Stimulated activated CD8-positive, alpha-beta memory T cell treated with anti-CD3 and anti-CD28 coated beads, Interleukin-12 subunit alpha, Interleukin-12 subunit beta, amount 100 ng/mL, for 4 hours (primary cell): ENCODE measurements at places on chromosomes 4 and X.

DNA sequence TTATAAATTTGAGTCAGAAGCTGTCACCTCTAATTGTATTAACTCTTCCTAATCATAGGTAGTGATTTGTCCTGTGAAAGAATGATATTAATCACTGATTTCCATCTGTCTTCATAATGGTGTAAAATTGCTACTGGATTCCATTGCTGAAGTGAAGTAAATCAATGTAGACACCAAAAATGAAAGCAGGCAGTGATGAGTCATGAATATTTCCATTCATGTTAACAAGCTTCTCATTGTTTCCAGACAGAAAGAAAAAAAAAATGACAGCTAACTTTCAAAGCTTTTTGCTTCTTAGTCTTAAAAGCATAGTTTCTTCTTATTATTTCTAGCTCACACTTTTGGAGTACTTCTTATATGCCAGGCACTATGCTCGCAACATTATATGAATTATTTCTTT is 21.5 kb downstream of the FAM114A1 start:
- DNase-seq = no peak

DNA sequence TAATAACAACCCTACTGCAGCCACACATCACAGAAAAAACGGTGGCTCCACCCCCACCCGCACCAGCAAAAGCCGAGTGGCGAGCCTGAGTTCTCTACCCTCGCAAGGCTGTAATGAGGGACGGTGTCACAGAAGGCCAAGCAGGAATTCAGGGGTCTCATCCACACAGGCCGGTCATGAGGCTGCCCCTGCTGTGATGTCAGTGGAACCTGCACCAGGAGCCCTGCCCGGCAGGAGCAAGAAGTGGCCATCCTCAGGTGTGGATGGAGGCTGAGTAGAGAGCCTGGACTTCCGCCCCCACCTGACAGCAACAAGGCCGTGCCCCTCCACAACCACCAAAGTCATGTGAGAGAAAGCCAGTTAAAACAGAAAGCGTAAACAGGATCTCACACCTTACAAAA is 20.6 kb downstream of the LYAR start:
- DNase-seq = no peak

DNA sequence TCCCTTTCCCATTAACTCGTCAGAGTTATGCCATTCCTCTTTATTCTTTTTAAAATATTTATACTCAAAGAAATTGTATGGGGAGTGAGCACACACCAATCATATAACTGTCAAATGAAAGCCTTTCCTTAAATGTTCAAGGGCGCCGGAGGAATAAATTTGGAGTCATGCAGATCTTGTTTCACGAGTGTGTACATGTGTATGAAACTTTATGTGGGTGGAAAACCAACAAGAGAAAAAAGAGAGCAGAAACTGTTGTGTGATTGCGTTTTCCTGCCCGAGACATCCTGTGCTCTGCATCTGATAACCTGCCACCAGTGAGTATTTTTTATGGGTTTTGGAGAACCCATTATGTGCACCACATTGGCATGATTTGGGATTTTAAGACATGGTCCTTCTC is 88.3 kb downstream of the FHDC1 start:
- DNase-seq = no peak

DNA sequence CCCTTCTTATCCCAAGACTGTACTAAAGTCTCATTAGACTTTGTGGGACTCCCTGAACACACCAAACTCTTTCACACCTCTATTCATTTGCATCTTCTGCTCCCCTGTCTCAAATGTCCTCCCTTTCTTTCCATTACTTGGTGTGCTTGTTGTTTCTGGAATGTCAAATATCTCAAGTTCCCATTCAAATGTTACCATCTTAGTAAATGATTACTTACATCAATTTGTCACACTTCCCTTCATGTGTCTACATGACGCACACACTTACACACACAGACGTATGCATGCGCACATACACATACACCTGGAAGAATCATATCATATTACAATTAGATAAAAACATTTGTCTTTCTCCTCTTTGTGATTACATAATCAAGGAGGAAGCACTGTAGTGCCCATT is 210.8 kb upstream of the TEX13C start:
- DNase-seq = no peak

- DNase-seq = no peak
Observed at GRCh38 chr4:95198961-95199360, 349.8 kb downstream of the UNC5C start.

- no peak for DNase-seq
Observed at GRCh38 chr4:7813674-7814073, 126.0 kb downstream of the AFAP1 start.

DNA sequence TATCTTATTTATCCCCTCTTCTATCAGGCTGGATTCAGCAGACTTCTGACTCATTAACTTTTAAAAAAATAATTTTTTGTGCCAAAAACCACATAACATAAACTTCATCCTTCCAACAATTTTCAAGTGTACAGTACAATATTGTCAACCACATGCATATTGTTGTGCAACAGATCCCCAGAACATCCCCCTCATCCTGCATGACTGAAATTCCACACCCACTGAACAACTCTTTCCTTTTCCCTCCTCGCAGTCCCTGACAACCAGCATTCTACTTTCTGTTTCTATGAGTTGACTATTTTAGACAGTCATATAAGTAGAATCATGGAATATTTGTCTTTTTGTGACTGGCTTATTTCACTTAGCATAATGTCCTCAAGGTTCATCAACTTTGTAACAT is 2.2 kb upstream of the MID2 start:
- no peak for DNase-seq

DNA sequence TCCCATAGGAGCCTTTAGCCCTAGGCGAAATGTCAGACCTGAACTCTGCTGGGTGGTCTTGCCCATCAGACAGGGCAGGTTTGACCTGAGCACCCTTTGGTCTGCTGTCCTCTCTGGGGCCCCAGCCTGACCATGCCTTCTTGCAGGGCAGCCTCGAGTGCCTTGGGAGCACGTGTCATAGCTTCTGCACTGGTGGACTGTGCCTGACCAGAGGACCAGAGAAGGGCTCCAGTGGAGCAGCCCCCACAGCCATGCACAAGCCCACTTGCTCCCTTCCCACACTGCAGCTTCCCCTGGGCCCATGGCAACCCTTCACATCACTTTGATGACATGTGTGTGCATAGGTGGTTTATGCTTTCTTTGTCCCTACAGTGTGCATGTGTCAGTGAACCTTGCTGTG is 394.0 kb downstream of the TEX13C start:
- DNase-seq = no peak

DNA sequence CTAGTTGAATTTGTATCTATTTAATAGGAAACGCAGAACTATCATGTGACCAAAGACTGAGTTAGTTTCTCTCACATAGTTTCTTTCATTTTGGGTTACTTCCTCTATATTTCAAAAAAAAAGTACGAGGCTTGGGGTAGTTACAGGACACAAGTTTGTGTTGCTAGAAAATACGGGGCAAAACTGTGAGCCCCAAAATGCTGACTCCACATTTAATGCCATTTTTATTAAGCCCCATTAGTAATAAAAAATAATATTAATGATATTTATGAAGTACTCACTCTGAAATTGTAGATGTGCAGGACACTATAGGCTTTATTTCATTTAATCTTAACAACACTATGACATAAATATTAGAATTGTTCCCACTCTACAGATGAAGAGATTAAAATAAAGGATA is 268.6 kb downstream of the DTHD1 start:
- no peak for DNase-seq

- DNase-seq = no peak
Observed at GRCh38 chrX:136209016-136209738, 42.0 kb downstream of the MAP7D3 start.

GRCh38 chrX:7143941-7144525 is 3.5 kb upstream of the STS start:
- no peak for DNase-seq

DNA sequence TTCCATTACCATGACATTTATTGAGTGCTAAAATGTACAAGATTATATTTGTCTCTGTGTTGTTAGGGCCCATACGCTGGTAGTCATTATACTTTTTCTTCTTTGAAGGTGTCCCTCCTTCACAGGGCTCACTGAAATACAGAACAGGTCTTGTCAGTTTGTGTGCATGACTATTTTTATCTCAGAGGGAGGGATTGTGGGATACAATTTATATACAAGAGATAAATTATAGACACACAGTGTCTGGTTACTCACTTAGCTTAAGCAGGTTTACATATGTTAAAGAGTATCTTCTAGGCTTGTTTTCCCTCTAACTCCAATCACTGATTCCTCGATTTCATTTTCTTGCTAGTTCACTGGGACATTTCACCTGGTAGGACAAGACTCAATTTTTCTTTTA is 143.3 kb upstream of the GUCY1A1 start:
- no peak for DNase-seq

- no peak for DNase-seq
Observed at GRCh38 chrX:150161193-150161592, 201.9 kb upstream of the MAMLD1 start.

DNA sequence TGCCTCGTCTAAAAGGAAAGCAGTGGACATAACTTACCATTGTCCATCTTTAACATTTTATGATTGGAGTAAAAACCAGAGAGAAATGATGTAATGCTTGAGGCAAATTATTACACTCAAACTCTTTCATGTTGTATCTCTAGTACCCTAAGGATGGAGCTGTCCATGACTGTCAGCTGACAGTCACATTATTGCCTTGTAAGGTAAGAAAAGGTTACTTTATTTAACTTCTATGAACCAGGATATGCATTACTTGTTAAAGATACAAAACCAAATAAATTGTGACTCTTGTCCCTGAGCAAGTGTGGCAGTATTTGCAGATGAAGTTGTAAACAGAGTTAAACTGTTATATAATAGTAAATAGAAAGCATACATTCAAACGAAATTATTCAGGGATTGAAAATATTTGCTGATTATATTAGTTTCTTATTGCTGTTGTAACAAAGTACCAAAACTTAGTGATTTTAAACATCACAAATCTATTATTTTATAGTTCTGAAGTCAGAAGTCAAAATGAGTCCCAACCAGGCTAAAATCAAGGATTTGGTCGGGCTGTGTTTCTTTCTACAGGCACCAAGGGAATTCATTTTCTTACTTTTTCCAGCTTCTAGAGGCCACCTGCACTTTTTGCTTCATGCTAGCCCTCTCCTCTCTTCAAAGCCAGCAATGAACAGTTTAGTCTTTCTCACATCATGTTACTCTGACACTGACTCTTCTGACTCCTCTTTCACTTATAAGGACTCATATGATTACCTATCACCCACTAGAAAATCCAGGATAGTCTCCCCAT is 113.8 kb downstream of the CEP44 start:
- DNase-seq = no peak

DNA sequence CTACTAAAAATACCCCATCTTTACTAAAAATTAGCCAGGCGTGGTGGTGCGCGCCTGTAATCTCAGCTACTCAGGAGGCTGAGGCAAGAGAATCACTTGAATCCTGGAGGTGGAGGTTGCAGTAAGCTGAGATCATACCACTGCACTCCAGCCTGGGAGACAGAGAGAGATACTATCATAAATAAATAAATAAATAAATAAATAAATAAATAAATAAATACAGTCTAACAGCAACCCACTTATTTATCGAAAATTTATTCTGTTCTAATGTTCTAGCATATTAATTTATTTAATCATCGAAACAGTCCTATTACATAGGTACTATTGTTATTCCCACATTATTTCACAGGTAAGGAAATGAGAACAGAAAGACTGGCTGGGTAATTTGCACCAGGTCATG is 18.2 kb upstream of the TXK start:
- no peak for DNase-seq

- no peak for DNase-seq
Observed at GRCh38 chr4:6594826-6595355, 19.9 kb downstream of the MAN2B2 start.

- no peak for DNase-seq
Observed at GRCh38 chr4:118981839-118982381, 93.3 kb downstream of the SYNPO2 start.

DNA sequence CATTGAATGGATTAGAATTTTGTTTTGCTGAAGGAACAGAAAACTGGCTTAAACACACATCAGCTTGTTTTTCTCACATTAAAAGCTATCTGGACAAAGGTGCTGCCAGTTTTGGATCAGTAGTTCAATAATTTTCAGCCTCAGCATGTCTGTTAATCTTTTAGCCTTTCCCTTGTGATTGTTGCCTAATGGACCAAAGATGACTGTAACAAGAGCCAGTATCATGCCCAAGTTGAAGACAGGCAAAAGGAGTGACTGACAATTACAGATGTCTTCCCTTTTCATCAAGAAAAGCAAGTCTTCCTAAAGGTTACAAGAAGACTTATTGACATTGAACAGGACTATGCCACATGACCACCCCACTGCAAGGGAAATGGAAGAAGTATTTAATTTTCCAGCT is 419.7 kb downstream of the MAPK10 start:
- no peak for DNase-seq

- no peak for DNase-seq
Observed at GRCh38 chrX:15594371-15594770, 6.4 kb downstream of the ACE2 start.

- DNase-seq = no peak
Observed at GRCh38 chrX:72396117-72396516, 90.4 kb upstream of the CITED1 start.

DNA sequence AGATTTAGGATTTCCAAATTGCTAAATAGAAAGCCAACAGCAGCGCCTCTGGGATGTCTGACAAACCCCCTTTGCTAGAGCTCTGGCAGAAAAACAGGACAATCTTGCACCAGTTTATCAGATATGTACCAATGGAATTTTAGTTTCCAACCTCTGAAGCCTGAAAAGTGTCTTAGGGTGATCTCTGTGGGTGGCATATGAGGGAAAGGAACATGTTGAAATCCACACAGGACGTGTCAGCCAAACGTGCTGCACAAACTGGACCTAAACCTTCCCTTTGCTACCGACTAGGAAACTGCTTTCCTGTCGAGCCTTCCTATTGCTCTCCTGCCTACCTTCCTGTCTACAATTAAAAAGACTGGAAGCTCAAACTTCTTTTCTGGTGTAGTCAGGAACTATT is 53.5 kb downstream of the REELD1 start:
- DNase-seq = no peak

DNA sequence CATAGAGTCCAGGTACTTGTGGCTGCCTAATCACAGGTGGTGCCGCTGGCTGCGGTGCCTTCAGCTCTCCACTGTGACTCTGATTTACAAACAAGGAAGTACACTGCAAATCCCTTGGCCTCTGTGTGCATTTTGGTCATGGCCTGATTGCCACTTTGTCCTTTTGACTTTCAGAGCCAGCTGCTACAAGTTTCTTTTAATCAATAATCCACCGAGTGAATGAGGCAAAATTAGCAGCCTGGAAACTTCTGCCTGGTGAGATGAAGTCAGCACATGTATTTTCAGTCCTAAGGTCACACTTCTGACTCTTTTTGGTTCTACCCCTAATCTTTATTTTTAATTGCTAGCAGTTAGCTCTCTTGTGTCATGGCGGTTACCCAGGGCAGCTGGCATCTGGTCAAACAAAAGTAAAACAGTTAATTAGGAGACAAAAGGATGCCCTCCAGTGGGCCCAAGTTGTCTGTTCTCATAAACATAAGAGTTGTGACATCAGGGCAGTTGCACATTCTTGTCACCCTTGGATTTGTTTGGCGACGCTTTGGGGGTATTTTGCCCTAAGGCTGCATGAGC is 62.3 kb upstream of the LNX1 start:
- no peak for DNase-seq
